Activated CD8-positive, alpha-beta memory T cell treated with anti-CD3 and anti-CD28 coated beads for 1 hour (primary cell): ENCODE measurements at places on chromosomes 1 and 21.
A peak's percentile ranks its signal among the peaks of the same experiment; 100 is the strongest.

GRCh38 chr21:34073749-34074282 lies 438 bp downstream of the MRPS6 start:
- peak; percentile 38 for DNase-seq

DNA sequence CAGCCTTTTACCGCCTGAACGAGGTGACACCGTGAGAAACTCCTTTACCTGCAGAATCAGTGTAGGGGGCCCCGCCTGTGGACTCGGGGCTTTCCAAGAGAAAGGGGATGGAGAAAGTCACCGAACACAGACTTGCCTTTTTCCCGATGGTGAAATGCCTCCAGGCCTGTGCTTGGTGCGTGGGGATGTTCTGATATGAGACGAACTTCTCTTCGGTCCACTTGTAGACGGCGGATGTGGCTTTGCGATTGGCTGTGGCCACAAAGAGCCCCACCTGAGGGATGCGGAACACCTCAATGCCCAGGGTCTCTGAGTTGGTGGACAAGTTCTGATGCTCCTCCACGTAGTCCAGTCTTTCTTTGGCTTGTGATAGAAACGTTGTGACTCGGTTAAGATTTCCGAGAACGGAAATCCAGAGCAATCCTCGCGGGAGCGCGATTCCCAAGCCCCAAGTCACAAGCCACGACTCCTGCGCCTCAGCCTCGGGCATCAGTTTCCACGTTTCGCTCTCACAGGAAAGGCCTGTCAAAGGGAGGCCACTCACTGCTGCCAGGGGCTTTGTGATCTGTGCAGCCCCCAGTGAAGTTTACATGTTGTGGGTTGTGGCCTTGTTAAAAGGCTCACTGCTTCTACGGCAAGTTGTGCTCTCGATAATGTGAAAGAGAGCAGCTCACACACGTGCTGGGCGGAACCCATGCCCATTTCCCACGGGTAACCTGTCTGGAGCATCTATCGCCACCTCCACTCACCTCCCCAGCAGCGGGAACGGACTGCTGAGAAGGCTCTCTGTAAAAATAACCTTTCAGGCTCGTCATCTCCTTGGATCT lies 12.6 kb downstream of the KRTAP10-1 start:
- DNase-seq = no peak

DNA sequence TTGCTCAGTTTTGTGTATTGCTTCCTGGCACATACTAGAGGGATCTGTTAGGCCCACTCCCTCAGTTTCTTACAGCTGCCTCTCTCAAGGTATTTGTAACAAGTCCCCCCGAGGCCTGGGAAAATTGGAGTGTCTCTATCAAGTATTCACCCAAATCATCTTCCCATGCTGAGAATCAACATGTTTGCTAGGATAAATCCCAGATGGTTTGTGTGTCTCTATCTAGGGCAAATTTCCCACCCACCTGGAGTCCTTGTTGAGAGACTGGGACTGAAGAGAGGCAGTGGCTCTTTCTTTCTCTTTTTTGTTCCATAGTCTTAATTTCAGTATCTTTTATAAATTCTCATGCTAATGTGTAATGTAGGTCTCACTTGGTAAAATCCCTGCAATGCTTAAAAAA lies 58.0 kb downstream of the OLFM3 start:
- DNase-seq = no peak

DNA sequence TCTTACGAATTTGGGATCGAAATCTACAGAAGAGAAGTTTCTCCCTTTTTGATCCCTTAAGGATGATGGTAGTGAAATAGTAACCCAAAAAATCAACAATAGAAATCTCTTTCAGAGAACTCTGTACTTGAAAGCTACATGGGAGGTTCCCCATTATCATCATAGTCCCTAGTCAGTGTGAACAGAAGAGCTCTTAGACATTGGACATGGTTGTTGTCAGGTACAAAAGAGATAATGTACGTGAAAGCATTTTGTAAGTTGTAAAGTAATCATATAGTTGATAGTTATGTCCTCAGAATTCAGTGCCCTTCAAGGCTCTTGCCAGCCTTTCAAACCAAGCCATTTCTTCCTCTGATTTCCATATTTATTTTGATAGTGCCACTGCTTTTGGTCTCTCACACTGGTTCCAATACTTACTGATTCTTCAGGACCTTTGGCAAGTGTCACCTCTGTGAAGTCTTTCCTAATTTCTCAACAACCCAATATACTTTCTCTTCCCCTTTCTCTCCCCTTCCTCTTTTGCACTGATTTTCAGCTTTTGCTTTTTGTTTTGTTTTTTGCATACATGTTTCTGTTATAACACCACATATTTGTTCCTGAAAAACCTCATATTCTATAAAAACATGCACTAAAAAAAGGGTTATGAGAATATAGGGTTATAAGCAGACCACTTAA lies 22.4 kb downstream of the VPS45 start:
- no peak for DNase-seq

- DNase-seq = no peak
Measured at GRCh38 chr1:164685266-164686035, 126.5 kb downstream of the PBX1 start.

DNA sequence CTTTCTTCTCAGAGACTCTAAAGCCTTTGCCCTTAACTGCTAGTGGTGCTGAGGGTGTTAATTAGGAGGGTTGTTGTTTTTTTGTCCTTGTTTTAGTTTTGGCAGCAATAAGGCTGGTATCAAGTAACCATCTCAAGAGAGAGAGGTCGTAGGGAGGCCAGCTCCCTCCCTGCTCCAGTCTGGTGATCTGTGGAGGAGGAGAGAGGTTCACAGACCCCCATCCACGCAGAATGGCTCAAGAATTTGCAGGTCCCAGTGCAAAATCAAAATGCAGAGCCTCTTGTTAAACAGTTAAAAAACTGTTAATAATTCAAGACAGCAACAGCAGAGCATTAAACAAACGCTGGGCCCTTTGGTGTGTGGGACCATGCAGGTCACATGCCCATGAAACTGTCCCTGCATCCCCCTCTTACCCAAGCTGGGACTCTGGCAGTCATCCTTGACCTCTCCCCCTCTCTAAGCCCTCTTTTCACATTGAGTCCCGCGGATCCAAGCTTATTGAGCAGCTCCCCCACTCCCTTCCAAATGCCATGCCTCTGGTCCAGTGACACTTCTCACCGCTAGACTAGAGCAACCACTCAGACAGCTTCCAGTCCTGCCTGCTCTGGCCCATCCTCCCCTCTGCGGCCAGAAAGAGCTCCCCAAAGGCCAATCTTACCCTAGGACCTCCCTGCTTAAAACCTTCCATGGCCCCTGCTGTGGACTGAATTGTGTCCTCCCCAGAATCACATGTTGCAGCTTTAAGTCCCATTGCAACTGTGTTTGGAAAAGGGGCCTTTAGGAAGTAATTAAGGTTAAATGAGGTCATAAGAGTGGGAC lies 47.7 kb upstream of the RPL11 start:
- DNase-seq = no peak

GRCh38 chr1:111943066-111943465 lies 46.4 kb downstream of the KCND3 start:
- no peak for DNase-seq

DNA sequence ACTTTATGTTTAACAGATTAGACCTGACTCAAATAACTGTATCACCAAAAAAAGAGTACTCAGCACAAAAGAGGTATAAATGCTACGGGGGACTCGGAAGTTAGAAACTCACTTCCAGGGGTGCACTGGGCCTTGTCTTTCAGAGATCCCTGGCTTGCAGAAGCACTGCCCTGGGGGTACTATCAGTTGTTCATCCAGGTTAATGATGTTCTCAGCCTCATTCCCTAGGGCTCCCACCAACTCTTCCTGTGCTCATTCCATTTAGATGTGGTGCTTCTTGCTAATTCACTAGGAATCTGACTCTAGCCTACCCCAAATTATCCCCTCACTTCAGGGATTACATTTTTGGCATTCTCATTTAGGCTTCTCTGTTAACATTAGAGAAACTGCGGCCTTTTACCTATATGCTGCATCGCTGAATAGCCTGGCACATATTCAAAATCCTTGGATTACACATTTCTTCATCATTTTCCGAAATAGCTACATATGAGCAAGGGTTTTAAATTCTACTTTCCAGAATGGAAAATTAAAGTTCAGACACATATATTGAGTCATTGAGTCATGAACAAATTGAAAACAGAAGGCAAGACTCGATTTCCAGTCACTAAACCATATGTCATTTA lies 338.5 kb downstream of the KCTD3 start:
- no peak for DNase-seq

- no peak for DNase-seq
Measured at GRCh38 chr1:106459418-106459817, 597.1 kb upstream of the PRMT6 start.

- DNase-seq = no peak
Measured at GRCh38 chr1:86324130-86324822, 71.8 kb downstream of the ODF2L start.

DNA sequence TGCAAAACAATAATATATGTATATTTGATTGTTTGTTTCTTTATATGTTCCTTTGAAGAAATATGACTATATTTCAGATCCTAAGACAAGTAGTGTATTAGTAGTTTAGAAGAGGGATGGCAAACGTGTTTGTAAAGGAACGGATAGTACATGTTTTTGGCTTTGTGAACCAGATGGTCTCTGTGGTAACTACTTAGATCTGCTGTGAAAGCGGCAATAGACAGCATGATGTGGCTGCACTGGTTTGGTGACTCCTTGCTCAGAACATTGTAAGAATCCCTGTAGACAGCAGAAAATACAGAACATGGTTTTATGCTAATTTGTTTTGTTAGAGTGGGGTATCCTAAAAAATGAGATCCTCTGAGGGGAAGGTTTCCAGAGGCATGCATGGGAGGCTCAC lies 3.1 kb downstream of the ACADM start:
- DNase-seq = no peak

GRCh38 chr1:23407016-23407630 lies 17.4 kb downstream of the TCEA3 start:
- no peak for DNase-seq

DNA sequence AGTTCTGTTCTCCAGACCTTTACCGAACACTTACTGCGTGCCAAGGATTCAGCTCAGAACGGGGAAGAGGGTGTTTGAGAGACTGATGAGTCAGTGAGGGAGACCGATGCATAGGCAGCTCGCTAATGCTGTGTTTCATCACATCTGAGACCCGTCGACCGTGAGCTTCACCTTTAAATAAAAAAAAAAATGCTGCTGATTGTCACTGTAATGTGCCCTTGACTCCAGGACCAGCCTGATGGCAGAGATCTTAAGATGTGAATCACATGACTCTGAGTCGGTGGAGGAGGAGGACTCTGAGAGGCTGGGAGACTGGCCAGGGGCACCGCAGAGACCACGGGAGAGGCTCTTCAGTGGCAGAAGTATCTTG lies 28.8 kb downstream of the SPSB1 start:
- no peak for DNase-seq

DNA sequence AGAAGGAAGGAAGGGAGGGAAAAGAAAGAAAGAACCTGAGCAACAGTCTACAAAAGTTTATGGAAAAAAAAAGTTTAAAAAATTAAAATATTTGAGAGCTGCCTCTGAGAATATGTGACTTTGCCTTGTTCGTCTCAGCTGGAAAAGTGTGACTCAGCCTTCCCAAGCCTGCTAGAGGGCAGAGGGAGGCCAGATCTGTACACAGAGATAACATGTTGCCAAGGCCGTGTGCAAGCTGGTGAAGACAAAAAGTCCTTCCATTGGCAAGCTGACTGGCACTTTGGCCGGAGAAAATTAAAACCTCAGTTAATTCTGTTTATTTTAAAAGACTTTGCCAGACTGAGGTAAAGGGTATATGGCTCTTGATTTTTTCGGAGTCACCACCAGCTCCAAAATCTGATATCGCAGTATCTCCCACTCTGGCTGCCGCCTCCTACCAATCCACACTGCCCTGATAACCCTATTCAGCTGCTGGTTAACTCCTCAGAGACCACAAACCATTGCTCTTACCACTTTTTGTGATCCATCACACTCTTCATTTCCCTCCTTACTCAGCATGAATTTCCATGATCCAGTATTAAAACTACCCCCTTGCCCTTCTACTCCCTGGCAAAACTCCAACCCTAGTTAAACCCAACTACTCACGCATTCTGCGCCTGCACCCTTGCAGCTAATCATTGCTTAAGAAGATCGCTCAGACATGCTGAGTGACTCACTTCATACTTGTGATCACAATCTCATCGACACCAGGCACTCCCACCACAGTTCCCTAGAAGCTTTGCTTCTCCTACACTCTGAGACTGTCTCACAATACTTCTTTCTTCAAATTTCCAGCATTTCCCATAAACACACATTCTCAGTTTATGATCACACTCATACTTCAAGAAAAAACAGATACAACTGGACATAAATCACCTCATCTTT lies 5.7 kb upstream of the PPP1R15B start:
- DNase-seq = peak; percentile 19

DNA sequence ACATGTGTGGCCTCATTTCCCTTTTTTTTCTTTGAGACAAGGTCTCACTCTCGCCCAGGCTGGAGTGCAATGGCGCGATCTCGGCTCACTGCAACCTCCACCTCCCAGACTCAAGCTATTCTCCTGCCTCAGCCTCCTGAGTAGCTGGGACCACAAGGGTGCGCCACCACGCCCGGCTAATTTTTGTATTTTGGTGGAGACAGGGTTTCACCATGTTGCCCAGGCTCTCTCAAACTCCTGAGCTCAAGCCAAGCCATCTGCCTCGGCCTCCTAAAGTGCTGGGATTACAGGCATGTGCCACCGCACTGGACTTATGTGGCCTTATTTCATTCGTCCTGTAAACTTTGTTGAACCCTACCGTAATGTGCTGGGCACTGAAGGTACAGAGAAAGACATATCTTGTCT lies 569 bp upstream of the WARS2 start:
- DNase-seq = no peak

GRCh38 chr1:92585831-92586230 lies 99.1 kb upstream of the GFI1 start:
- no peak for DNase-seq

DNA sequence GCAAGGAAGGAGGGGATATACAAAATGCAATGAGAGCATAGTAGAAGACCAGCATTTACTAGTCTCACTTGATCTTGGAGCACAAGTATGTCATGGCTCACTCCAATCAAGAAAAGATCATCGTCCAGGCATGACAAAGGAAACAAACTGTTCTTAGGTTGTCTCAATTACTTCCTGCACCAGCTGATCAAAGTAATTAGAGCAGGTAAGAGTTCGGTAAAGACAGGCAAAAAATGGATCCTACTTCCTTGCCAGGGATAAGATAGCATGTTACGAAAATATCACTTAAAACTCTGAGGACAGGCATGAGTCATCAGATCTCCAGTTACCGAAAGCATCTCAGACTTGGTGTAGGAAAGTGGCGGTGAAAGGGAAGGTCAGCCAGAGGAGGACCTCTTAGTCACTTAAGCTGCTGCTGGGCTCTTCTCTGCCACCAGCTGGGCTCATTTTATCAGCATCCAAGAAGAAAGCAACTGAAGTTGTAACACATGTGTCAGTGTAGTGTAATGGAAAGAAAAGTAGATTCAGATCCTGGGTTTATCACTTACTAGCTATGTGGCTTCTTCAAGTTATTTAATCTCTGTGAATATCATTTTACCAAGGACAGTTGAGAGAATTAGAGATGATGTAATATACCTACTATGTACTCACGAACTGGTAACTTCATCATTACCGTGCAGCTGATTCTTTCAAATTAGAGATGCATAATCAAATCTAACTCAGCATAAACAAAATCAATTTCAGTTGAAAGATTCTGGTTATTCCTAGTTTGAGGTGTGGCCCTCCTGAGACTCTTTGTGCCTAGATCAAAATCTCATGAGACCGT lies 46.8 kb downstream of the XCL1 start:
- no peak for DNase-seq

- no peak for DNase-seq
Measured at GRCh38 chr1:229119876-229120275, 151.0 kb upstream of the RAB4A start.
